Posterior cingulate gyrus (tissue), 11 donors: ENCODE measurements at places on chromosomes 1 and 21.

- DNase-seq: no peak
Observed at GRCh38 chr1:159091180-159091560, 14.6 kb upstream of the AIM2 start.

- no peak for DNase-seq
Observed at GRCh38 chr1:62450301-62450700, 13.5 kb downstream of the USP1 start.

DNA sequence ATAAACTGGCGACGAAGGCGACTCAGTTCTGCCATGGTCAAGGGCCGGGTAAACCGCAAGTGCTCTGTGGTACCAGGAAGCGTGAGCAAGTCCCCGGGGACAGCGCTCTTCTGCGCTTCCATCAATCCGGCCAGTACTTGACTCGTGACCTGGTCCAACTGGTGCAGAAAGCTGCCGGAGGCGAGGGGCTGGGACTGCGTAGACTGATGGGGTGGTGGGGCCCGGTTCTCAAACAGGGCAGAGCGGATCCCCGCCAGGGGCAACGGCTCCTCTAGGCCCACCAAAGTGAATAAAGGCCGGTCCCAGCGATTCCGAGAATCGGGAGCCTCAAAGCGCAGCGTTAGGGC lies 852 bp downstream of the KTI12 start:
- no peak for DNase-seq

- no peak for DNase-seq
Observed at GRCh38 chr1:54645806-54646676, 4.5 kb downstream of the MROH7 start.

GRCh38 chr1:171191992-171192391 lies 6.9 kb downstream of the FMO2 start:
- DNase-seq: no peak

DNA sequence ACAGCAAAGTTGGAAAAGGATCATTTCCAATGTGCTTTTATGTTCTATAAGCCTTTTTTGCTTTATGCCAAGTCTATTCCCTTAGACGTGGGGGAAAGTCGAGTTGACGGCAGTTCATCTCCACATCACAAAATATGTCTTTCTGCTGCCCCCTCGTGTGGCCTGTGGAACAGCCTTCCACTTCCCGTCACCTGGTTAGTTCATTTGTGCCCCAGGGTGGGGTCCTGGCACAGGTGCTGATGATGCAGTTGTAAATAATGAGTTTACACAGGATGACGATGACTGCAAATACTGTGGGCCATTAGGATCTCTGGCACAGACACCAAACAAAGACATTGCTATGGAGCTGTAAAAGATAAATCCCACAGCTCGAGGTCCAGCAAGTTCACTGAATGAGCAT lies 10.0 kb upstream of the OTUD3 start:
- no peak for DNase-seq

DNA sequence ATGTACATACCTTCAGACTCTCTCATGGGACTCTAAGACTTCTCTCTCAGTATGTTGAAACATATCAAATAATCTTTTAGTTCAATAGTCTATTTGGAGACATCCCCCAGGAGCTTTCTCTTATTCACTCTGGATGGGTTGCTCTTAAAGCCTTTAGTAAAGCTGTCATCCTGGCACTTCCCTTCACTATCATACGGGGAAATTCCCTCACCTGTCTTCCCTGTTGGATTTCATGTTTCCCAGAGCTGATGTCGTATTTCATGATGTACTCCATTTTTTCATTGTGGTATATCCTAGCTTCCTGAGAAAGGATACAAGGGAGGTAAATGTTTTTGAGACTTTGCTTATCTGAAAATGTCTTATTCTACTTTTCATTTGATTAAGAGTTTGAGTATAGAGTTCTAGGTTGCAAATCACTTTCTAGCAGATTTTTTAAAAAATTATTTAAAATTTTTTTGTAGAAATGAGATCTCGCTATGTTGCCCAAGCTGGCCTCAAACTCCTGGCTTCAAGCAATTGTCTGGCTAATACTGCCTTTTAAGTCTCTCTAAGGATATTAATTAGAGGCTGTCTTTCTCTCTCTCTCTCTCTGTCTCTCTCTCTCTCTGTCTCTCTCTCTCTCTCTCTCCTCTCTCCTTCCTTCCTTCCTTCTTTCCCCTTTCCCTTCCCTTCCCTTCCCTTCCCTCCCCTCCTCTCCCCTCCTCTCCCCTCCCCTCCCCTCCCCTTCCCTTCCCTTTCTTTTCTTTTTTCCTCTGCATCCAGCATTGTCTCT lies 17.0 kb upstream of the MACF1 start:
- DNase-seq: no peak

- DNase-seq: no peak
Observed at GRCh38 chr1:51559501-51559900, 40.4 kb upstream of the EPS15 start.

- DNase-seq: no peak
Observed at GRCh38 chr1:194447636-194448035, 1261.2 kb upstream of the B3GALT2 start.

- DNase-seq: no peak
Observed at GRCh38 chr1:21818656-21819055, 6.6 kb downstream of the LDLRAD2 start.

GRCh38 chr1:236016782-236017400 lies 48.0 kb downstream of the NID1 start:
- DNase-seq: no peak

DNA sequence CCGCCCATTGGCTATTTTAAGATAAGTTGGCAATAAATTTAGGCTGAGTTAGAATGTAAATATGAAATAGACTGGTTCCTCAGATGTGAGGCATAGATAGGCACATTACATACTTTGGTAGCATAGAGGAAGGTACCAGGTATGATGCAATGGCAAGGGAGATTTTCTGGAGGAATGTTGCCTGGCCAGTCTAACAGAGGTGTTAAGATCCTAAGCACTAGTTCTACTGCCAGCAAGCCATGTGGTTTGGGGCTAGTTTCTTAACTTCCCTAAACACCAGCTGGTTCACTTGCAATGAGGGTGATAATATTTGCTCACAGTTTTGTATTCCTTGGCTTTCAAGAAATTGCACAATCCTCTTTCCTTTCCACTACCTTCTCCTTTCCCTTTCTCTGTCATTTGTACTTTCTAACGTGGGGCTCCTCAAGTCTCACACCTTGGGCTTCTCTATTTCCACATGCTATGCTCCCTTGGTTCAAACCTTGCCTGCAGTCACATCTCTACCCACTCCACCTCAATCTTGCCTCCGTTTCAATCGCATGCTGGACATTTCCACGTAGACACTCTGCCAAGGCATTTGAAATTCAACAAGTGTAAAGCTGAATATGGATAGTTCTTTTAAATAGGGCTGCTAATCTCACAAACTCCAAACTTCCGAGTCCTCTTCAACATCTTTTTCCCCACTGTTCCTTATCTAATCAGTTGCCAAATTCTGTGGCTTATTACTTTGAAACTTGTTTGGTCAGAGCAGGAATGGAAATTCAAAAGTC lies 4.7 kb upstream of the CD55 start:
- no peak for DNase-seq

DNA sequence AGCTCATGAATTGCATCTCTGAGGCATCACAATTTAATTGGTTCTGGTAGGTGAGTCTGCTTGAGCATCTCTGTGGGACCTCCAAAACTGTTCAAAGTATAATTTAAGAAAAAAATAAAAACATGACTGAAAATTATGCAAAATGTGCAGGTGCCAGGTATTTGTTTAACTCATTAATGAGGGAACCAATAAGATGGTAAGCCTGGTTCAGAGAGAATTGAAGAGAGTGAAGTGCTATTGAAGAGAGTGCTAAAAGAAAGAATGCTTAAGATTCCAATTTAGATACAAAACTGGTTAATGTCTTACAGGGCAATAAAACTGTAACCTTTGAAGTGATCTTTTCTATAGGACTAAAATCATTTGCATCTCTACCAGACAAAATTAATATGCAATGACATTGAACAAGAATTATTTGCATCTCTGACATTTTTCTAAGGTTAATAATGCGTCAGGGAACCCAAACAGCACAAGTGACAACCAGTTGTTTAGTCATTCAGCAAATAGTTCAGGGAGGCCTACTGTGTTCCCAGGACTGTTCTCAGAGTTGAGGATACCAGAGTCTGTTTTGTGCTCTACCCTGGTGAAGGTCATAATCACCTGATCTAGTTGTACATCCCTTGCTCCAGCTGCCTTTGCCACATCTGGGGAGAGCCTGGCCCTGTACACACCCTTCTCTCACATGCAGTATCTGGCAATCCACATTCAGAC lies 183.5 kb downstream of the PATJ start:
- no peak for DNase-seq

DNA sequence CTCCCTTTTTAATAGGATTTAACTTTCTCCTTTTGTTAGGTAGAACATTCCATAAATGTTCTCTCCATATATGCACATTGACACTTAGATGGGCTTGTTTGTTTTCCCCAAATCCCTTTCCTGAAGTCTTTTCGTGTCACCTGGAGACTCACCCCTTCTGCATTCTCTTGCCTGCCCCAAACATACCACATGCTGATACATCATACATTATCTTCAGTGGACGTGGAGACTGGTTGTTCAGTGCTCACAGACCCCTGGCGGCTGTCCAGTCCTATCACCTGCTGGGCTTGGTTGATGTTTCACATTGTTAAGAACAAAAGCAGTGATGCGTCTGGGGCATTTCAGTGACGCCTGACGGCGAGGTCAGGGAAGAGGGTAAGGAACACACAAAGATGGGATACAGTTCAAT lies 22.2 kb downstream of the FMOD start:
- no peak for DNase-seq

DNA sequence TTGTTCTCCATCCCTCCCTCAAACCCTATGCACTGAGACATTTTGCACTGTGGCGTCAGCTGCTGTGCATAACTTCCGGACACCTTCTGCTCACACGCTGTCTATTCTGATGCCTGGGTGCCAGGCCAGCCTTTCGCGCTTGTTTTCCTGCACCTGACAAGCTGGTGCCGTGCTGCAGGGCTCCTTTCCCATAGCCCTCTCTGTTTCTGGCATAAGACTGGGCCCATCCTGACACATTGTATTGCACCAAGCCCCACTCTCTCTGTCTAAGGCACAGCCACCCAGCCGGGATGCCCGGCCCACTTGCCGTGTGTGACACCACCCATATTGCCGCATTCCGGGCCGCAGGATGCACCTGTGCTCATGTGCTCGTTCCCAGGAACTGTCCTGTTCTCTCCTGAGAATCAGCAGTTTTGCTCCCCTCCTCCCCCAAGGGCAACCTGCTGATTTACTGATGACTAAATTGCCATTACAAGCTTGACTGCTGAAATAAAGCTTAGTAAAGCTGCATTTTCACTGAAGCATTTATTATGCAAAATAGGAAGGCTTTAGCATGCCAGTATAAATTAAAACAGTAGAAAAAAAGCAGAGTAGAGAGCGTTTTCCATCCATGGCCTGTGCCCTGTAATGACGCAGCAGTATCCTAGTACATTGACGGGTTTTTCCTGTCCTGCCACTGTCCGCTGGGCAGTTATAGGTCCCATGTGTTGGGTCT lies 88.0 kb downstream of the CD247 start:
- no peak for DNase-seq

- no peak for DNase-seq
Observed at GRCh38 chr1:57898531-57898930, 474.7 kb upstream of the DAB1 start.

DNA sequence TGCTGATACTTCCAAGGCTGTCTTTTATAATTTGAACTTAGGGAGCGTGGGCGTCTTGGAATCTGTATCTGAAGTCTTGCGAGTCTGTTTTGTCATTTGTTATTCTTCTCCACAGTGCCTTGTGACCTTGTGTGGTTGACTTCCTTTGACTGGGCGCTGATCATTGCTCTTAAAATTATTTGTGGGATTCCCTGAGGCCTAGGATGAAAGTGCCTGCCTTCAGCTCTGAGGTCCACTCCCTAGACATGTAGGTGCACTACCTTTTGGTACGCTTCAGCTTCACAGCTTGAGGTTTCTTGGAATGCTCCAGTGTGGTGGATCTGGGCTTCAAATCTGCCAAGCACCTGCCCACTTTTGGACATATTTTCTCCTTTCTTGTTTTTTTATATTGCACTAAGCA lies 50.2 kb upstream of the IGSF5 start:
- DNase-seq: no peak

DNA sequence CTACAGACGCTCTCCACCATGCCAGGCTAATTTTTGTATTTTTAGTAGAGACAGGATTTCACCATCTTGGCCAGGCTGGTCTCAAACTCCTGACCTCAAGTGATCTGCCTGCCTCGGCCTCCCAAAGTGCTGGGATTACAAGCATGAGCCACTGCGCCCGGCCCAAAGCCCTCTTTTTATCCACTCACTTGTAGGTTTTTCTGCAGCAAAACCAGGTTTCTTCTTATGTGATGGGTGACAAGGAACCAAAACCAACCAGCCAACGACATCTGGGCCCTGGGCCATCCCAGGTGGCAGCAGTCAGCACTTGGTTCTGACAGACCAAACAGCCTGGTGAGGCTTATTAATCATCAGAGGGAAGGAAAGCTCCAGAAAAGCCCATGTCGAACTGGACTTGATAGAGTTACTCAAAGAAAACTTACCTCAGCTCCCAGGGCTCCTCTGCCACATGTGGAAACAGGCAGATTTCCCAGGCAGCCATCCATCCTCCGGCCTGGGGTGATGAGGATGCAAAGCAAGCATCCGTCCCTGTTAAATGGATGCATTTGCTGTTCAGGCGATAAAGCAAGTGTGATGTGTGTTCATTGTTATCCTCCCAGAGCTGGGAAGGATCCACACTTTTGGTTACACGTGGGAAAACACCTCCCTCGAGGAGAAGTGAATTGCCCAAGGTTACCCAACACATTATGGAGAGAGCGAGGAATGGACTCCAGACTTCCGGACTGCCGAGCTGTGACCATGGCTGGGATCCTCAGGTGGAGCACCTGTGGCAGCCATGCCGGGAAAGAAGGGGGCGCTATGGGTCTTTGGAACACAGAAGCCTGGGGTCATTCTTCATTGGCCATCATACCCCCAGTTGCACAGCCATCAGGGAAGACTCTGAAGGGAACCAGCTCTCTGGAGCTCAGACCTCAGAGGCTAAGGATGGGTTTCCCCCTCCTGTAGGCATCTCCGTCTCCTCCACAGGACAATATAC lies 118.8 kb downstream of the HUNK start:
- no peak for DNase-seq

- no peak for DNase-seq
Observed at GRCh38 chr1:227010645-227011044, 70.6 kb downstream of the COQ8A start.

- no peak for DNase-seq
Observed at GRCh38 chr21:28550057-28550825, 442.4 kb downstream of the LTN1 start.

DNA sequence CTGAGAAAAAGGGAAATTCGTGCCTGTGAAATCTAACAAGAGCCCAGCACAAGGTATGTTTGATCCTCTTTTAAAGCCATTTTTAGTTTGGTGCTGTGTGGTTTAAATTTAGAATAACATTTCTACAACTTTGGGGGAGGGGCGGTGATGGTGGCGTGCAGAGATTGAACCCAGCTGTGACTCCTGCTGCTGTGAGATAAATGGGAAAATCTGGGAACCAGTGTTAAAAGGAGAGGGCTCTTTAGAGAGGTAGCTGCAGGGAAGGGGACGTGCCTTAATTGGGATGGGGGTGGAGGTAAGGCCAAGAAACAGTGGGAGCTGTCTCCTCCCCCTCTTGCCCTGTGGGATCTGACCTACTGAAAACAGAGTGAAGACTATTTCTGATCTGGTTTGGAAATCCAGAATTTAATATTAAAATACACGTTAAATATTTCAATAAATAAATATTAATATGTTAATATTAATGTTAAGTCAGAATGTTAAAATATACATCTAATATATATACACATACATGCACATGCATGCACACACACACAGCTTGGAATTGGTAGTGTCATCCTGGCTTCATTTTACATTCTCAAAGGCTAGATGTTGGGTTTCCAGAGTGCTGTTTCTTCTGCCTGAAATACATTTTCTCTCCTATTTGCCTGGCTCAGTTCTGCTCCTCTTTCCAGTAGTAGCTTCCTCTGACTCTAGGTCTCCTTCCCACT lies 30.1 kb upstream of the DNAJC6 start:
- no peak for DNase-seq
